ENCODE measurements at places on chromosomes 16 and 17. TPM values are rescaled to one million over a fixed set of nuclear protein-coding genes. Genes with fewer than 3 reads are reported as not detected.

DNA sequence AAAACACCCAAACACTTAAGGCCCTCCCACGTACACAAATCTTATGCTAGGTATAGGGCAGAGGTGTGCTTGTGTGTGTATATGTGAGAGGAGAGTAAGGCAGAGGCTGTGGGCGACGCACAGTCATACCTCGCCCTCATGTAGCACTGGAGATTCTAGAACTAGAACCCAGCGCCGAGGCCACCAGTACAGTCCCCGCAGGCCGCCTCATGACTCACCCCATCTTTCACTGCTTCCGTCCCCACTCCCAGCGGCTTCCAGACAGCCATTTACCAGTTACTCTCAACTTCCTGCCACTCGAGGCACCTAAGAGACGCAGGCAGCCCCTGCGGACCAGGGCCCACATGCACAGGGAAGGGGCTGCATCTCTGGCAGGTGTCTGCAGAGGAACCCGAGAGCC is 23.2 kb upstream of the CYTH1 start:
- peak; percentile 33 for DNase-seq

The SLC2A4 gene
- total RNA-seq: 26.6 TPM

The VASN gene
- total RNA-seq: 12.1 TPM

The MT1E gene
- 704 TPM for total RNA-seq

DNA sequence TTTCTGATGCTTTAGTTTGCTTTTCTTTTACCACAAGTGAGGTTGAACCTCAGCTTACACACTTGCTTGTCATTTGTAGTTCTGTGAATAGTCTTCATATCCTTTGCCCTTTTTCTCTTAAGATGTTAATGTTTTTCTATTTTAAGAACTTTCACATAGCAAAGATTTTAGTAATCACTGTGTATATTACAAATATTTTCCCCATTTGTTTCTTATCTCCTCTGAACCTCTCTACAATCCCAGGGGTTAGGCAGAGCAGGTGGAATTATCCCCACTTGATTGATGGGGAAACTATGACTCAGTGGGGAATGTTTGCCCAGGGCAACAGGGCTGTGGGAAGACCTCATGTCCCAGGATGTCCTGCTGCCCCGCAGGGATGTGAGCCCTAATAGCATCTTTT is 11.7 kb upstream of the MYH3 start:
- no peak for DNase-seq

GRCh38 chr16:450785-451512 is 25.5 kb downstream of the RAB11FIP3 start:
- DNase-seq: no peak

- no peak for DNase-seq
Observed at GRCh38 chr16:48907906-48908634, 298.1 kb upstream of the N4BP1 start.

DNA sequence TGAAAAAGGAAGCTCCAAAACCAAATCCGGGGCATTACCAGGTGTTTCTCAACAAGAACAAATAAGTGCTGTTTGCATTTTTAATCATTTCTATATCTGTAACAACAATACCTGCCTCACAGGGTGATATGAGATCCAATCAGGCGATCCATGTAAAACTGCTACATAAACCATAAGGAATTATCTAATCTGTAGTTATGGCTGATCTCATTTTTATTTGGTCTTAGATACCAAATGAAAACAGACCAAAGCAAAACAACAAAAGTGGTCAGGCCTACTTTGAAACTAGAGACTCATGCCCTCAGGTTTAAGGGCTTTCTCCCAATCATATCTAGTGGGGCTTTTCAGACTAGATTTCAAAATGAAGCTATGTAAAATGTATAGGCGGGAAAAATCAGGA is 28.3 kb downstream of the XPO6 start:
- DNase-seq: no peak

DNA sequence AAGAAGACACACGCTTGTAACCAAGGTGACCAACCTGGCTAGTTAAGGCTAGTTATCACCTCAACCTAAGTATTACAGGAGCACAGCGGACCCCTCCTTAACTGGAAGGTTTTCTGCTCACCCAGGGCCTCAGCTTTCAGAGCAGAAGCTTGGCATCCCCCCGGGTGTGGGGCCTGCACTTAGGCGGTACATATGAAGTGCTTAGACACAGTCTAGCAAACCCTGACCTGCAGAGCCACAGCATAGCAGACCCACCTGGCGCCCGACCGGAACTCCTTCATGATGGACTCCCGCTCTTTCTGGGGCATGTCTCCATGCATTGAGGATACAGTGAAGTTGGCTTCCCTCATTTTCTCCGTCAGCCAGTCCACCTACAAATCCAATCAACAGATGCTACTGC is 9.8 kb downstream of the EIF4A3 start:
- no peak for DNase-seq

- no peak for DNase-seq
Observed at GRCh38 chr17:2549392-2550211, 37.9 kb upstream of the METTL16 start.

- DNase-seq: no peak
Observed at GRCh38 chr17:33929181-33929724, 325.8 kb upstream of the CCL2 start.

DNA sequence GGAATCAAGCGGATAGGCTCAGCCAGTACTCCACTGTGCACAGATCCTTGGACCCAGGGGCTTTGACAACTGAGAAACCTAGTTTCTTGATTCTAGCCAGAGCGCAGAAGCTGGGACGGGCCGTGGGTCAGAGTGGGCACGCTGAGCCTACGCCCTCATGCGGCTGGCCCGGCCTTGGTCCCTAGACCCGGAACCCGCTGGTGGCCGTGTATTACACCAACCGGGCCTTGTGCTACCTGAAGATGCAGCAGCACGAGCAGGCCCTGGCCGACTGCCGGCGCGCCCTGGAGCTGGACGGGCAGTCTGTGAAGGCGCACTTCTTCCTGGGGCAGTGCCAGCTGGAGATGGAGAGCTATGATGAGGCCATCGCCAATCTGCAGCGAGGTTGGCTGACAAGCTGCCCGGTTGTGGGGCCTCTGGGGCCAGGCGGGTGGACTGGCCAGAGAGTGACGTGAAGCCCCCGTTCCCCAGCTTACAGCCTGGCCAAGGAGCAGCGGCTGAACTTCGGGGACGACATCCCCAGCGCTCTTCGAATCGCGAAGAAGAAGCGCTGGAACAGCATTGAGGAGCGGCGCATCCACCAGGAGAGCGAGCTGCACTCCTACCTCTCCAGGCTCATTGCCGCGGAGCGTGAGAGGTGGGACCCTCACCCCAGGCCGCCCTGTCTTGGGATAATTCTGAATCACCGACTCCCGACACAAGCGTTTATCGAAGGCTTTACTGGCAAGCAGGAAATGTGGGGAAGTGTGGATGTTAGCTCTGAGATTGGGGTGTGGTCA is 946 bp downstream of the STUB1 start:
- DNase-seq: peak; percentile 58

DNA sequence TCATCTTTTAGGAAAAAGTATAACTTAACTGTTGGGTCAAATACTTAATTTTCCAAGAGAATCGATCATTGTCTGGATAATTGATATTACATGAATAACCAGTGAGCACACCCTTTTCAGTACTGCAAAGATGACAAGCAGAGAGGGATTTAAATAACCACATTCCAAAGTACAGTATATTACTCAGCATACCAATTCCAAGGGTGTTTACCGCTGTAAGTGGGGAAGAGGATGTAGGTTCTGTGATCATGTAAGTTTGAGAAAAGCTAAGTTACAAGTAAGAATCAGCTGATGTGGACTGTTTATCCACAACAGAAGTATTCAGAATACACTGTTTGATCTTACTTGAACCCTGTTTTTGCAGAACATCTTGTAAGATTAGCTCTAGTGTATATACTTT is 6.1 kb downstream of the GDE1 start:
- DNase-seq: no peak

DNA sequence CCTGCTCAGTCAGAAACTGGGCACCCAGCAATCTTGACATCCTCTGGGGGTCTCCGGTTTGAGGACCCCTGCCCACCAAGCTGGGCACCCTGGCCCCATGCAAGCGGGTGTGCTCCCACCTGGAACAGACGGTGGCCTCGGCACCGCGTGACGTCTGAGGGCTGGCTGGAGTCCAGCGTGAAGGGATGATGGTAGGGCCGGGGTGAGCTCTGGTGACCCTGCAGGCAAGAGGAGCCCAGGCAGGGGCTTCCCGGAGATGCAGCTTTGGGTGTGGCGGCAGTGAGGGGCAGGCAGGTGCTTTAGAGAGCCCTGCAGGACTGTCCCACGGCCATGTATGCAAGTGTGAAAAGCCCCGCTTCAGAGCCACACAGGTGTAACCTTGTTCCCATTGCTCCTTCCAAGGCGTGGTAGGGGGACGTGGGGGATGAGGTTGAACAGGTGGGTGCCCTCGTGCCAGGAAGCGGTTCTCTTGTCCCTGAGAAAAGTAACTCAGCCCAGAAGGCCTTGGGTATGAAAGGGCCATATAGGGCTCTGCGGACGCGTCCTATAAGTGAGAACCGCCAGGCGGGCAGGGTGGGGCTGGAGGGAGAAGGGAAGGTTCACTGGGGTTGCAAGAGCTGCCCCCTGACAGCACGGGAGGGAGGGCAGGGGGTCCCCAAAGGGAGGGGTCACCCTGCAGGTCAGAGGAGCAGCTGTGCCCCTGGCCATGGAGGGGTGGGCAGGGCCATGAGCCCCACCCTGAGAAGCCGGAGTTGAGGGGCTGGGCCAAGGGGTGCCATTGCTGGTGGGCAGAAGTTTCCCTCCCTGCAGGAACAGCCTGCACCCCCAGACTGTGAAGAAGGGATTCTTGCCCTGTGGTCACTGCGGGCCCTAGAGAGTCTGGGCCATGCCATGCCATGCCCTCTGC is 9.2 kb downstream of the RGS11 start:
- DNase-seq: peak; percentile 7

DNA sequence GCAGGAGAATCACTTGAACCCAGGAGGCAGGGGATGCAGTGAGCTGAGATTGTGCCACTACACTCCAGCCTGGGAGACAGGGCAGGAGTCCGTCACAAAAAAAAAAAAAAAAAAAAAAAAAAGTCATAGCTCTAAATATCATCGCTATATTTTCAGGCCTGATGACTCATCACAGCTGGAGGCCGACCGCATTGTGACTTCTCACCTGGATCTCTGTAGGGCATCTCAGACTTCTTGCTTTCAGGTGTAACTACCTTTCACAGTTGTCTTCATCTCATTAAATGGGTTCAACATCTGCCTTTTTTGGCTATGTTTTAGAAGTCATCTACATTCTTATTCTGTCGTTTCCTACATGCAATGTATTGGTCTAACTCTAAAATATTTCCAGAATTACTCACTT is 353.1 kb upstream of the MON1B start:
- no peak for DNase-seq

The AKAP1 gene
- 304 TPM for total RNA-seq

- DNase-seq: no peak
Observed at GRCh38 chr17:2814481-2815341, 18.5 kb downstream of the RAP1GAP2 start.

DNA sequence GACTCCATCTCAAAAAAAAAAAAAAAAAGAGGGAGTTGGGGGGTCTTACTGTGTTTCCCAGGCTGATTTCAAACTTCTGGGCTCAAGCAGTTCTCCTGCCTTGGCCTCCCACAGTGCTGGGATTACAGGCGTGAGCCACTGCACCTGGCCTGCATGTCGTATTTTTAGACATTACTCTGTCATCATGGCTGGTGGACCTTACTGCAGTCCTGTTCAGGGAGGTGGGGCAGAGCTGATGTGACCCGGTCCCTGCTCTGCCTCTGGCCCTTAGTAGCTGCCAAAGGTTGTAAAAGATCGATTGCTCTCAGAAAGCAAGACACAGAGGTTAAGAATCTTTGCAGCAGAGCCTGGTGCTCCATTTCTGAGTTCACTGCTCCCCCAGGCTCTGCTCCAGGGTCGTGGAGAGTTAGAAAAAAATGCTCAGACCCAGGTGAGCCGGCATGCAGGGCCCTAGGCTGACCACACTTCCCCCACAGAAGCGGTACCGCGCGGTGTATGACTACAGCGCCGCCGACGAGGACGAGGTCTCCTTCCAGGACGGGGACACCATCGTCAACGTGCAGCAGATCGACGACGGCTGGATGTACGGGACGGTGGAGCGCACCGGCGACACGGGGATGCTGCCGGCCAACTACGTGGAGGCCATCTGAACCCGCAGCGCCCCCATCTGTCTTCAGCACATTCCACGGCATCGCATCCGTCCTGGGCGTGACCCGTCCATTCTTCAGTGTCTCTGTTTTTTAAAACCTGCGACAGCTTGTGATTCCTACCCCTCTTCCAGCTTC is 7.1 kb upstream of the LASP1NB start:
- DNase-seq: no peak

DNA sequence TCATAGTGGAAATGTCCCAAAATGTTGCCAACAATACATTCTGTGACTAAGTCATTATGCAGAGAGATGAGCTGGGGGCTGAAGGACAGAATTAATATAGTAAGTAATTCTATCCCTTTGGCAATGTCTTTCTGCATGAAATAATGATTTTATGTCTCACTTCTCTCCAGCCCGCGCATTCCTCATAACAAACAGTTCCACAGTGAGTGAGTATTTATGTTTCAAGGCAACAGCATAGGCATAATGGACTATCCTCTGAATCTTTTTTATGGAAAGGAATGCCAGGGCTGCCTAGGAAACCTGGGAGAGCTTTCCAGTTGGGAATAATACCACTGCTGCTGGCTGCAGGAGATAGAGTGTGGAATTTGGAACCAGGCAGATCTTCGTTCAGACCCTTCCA is 477.7 kb downstream of the HS3ST4 start:
- peak; percentile 15 for DNase-seq

The SGCA gene
- 5.5 TPM for total RNA-seq

- no peak for DNase-seq
Observed at GRCh38 chr17:75751676-75752404, 13.2 kb downstream of the GALK1 start.

DNA sequence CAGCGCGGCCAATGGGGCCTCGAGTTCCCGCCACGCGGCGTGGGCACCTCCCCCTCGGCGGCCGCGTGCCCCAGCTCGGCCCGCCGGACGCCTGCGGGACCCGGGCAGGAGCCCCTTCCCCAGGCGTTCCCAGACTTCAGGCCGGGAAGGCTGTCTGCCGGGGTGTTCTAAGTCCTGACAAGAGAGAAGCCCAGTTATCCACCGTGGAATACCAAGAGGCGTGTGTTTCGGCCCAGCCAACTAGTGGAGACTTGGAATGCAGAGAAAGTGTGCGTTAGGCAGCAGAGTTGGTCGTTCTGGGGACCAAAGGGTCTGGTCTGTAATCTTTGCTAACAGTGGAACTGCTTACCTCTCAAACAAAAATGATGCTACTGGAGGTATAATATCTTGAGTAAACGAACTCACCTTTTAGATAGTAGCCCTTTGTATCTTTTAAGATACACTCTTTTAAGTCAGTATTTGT is 251 bp upstream of the HSF5 start:
- no peak for DNase-seq

DNA sequence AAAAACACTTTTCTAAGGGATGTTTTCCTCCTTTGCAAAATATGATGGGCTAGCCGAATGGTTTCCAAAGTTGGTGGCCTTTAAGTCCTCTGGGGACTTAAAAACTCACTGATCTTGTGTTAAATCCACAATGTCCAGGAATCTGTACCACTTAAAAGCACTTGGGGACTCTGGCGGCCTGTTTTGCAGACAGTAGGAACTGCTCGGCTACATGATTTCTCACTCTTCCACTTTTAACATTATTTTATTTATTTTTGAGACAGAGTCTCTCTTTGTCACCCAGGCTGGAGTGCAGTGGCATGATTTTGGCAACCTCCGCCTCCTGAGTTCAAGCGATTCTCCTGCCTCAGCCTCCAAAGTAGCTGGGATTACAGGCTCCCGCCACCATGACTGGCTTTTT is 9.1 kb upstream of the MSI2 start:
- DNase-seq: no peak

The CDC42EP4 gene
- 44.9 TPM for total RNA-seq

- no peak for DNase-seq
Observed at GRCh38 chr17:14270508-14270907, 30.4 kb upstream of the HS3ST3B1 start.

- no peak for DNase-seq
Observed at GRCh38 chr17:78384479-78385175, 6.2 kb downstream of the PGS1 start.

The KRTAP1-1 gene
- not detected for total RNA-seq

Measured in stomach (tissue), 19 donors.